ENCODE measurements at places on chromosomes 2 and 18. TPM values are rescaled to one million over a fixed set of nuclear protein-coding genes. Genes with fewer than 3 reads are reported as not detected.

Gene REG1B
- total RNA-seq: not detected

Gene FARP2
- total RNA-seq: 64.0 TPM

Gene PRKRA
- 54.9 TPM for total RNA-seq

Gene PCARE
- total RNA-seq: not detected

Measured in lower leg skin (tissue), 4 donors.